D721Med (cell line): ENCODE measurements at places on chromosomes 5 and 9.
A peak's percentile ranks its signal among the peaks of the same experiment; 100 is the strongest.

DNA sequence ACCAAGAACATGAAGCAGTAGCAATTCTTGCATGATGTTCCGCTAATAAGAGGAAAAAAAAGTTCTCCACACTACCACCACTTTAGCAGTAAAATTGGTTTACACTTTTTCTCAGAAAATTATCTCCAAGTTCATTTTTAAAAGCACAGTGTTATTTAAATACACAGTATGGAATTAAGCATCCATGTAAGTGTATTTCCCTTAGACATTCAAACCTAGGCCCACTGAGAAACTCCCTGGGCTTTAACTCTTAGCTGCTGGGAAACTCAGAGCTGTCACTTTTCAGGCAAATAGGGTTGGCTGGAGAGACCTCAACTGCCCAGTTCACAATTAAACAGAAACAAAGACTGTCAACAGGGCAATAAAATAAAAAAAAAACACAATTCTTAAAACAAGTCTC lies 2.7 kb downstream of the GNAQ start:
- DNase-seq, result no peak

DNA sequence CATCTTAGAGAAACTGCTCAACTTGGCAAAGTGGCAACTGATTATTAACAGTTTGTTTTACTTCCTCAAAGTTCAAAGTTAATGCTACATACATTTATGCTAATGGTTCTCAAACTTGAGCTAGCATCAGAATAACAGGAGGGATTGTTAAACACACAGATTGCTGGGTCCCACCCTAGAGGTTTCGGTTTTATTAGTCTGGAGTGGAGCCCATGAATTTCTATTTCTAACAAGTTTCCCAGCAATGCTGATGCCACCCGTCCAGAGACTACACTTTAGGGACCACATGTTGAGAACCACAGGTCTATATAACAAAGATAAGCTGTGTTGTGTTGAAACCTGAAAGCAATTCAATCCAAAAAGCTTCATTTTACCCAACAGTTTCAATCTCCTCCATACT lies 95.3 kb downstream of the FBXW11 start:
- DNase-seq, result no peak

GRCh38 chr5:171595401-171595800 lies 176.0 kb downstream of the FGF18 start:
- DNase-seq, result no peak

- peak; percentile 16 for DNase-seq
These were observed 2.2 kb downstream of the GABRB2 start for GRCh38 chr5:161544350-161544765.

GRCh38 chr5:33507426-33507825 lies 66.7 kb downstream of the TARS1 start:
- no peak for DNase-seq

DNA sequence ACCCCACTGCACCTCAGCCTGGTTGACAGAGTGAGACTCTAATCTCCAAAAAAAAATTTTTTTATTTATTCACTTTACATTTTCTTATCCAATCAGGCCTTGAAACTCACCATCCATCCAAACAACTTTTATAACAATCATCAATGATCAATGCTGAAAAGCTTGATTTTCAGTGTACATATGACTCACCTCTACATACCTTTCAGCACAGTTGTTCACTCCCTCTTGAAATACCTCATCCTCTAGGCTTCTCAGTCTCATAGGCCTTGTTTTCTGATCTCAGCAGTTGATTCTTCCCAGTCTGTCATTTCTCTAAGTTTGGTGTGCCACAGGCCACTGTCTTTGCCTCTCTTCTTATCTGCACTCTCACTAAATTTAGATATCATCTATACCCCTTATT lies 36.2 kb downstream of the GRIN3A start:
- no peak for DNase-seq

DNA sequence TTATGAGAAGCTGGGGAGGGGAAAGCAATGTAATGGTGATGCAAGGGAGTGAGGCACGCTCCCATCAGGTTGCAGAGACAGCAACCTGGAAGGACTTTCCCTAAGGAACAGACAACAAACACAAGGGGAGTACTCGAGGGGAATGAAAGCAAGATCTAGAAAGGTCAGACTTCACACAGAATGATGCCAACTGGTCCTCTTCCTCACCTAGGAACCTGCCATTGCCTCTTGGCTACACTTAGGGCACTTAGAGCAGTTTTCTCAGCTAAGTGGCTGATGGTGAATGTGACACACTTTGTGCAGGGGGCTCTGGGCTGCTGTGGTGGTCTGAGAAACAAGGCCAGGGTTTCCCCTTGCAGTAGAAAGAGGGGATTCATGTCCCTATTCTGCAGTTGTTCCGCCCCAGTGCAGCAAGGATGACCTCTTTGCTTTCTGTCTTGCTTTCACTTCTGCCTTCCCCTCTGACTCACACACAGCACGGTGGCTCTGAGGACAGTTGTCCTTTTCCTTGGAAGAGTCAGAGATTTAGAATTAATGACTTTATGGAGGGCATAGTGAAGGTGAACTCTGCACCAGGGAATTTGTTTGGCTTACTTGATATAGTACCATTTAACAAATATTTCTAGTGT lies 394.0 kb upstream of the KLF4 start:
- DNase-seq, result no peak
